ENCODE measurements at places on chromosomes 2 and 18.

DNA sequence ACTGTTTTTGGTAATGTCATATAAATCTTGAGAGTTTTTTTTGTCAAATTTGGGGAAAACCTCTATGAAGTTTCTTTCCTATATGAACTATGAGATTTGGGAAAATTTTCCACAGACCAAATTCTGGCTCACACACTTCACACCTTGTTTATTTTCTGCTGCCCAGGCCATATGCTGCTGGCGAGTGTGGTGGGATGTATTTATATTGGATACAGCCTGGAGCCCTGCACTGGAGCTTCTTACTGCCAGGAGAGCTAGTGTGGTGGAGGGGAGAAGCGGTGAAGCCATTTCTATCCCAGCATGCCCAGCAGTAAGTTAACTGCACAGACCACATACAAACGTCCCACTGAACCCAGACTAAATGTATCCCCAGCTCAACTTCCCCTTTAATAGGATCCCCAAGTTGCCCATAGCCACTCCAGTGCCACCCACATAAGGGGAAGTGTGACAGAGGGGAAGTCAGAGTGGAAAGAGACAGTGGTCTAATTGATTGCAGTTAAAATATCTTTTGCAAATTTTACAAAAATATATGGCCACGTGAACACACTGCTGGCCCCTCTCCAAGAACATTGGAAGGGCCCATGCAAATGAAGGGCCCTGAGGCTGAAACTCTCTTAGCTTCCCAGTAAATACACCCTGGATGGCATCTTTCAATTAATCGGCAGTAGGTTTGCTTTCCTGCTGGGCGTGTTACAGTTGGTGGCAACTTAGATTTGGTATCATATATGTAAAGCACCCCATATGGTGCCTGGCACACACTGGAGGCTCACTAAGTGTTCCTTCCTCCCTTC lies 146.6 kb upstream of the ITGA6 start:
- no peak for DNase-seq

DNA sequence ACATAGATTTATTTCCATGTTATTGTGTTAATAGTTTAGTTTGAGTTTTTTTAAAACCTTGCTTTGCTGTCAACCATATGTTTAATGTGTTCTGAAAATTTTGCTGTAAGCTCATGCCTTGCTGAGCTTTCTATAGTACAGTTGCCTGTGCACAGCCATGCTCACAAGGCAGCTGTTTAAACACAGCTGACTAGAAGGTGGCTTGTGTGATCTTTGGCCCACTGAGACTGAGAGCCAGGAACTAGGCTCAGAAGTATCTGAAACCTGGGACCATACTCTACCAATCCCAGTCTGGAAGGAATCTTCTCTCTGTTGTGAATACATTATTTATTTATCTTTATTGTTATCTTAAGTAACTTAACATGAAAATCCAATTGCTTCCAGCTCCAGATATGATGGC lies 350.5 kb downstream of the KIAA1328 start:
- no peak for DNase-seq

DNA sequence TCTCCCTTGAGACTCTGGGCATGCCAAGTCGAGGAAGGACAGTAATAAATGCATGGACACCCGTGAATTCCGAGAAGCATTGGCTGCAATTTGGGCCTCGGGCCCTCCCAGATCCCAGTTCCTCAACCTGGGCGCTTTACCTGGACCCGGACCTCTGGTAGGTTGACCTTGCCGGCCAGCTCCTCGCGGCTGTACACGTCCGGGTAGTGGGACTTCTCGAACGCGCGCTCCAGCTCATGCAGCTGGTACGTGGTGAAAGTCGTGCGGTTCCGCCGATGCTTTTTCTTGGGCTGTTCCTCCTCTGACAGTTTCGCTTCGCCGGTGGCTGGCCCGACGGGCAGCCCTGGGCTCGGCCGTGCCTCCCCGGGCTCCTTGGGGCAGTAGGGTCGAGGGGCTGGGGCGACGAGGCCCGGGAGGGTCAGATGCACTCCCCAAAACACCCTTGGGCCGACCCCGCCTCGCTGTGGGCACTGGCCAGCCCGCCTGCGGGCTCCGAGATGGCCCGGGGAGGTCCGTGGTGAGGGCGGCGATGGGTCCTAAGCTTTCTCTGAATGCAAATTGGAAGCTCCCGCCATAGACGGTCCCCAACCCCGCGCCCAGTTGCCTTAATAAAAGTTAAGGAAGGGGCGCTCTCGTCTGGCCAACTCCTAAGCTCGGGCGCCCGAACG lies 899 bp downstream of the RAX start:
- DNase-seq, result no peak

- DNase-seq, result no peak
Measured at GRCh38 chr2:223692191-223692947, 90.2 kb upstream of the SCG2 start.

- no peak for DNase-seq
Measured at GRCh38 chr2:27494944-27495554, at the start of gene FNDC4. Gene FNDC4 (minus strand): TSS chr2:27495200. CDS start chr2:27494679, 521 bp downstream.

DNA sequence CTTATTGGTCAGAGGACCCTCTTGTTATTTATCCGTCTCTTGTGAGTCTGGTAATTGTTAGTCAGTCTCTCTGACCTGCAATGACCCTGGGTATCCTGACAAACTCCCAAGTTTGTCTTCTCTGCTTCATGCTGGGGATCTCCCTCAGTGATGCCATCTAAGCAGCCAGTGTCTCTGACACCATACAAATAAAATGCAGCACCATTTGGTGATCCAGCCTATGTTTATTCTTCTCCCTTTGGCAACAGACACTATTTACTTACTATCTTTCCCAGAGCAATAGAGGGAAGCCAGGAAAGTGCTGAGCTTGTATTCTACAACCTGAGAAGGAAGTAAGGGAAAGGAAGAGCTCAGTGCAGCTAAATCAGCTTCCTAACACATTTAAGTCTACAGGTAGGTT lies 15.9 kb downstream of the SERPINE2 start:
- DNase-seq, result no peak

- DNase-seq, result no peak
Measured at GRCh38 chr2:88671786-88672427, 19.6 kb upstream of the RPIA start.

DNA sequence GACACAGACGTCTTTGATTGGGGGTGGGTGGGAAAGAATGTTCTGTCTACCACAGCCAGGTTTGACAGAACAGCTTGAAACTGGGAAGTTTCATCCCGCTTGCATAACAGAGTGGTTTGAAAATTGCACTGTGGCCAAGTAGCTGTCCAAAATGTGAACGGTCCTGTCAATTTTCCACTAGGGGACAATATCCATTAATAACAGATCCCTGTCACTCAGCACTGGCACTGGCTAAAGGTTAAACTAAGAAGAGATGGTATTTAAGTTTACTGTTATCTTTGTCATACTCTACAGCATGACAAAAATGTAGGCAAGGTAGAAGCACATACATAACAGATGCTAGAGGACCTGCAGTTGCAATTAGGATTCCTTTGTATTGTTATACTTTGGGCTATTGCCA lies 55.6 kb upstream of the ACMSD start:
- DNase-seq, result no peak

Measured in stimulated activated CD4-positive, alpha-beta T cell treated with anti-CD3 and anti-CD28 coated beads, Interleukin-4, amount 100 ng/mL, for 48 hours (primary cell).